Left lobe of liver (tissue), 2 donors: ENCODE measurements at places on chromosomes 7 and 10. TPM values are rescaled to one million over a fixed set of nuclear protein-coding genes. Genes with fewer than 3 reads are reported as not detected.

The ACSL5 gene
- total RNA-seq: 61.7 TPM

The PTPRN2 gene
- 0.33 TPM for total RNA-seq

The PRRT4 gene
- not detected for total RNA-seq

The C10orf71 gene
- total RNA-seq: not detected

The SYCE1 gene
- total RNA-seq: 2.4 TPM

The MOGAT3 gene
- total RNA-seq: 12.0 TPM

GRCh38 chr10:14578060-14578952 lies 196.4 kb downstream of the FAM107B start:
- DNase-seq: no peak

DNA sequence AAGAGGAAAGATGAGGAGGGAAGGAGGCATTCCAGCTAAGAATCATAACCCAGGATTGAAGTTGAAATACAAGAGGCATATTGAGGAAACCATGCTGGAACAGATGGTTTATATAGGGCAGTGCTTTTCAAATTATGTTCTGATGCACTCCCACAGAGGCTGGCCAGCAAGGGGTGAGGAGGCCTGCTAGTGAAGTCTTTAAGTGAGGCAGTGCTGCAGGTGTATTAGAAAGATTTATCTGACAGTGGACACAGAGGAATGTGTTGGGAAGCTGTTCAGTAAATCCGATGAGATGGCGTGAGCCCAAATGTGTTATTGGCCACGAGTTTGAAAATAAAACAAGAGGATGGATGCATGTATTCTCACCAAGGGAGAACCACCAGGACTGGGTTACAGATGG lies 28.6 kb downstream of the REEP3 start:
- no peak for DNase-seq

GRCh38 chr10:4543938-4544533 lies 282.0 kb upstream of the AKR1E2 start:
- no peak for DNase-seq

DNA sequence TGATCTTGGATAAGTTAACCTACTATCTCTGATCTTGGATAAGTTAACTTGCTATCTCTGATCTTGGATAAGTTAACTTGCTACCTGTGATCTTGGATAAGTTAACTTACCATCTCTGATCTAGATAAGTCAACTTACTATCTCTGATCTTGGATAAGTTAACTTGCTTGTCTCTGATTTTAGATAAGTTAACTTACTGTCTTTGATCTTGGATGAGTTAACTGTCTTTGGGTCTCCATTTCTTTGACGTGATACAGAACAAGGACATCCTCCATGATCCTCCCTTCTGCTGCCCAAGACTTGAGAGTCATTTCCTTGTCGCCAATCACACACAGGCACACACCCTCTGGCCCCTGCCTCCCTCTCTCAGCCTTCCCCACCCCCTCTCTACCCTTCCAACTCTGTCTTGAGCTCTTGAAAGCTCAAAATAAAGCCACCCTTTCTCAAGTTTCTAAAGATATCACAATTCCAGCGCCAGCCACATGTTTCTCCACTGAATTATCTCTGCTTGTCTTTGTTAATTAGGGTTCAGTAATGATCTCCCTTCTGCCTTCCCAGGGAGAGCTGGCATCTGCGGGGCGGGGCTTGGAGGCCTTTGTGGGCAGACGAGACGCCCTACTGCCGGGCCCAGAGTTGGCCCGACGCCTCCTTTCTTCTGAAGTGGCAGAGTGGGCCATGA lies 85.1 kb upstream of the GTF2I start:
- no peak for DNase-seq

- no peak for DNase-seq
Observed at GRCh38 chr7:129213828-129214227, 11.0 kb upstream of the AHCYL2 start.

- no peak for DNase-seq
Observed at GRCh38 chr7:113083816-113084495, 2.7 kb downstream of the GPR85 start.

DNA sequence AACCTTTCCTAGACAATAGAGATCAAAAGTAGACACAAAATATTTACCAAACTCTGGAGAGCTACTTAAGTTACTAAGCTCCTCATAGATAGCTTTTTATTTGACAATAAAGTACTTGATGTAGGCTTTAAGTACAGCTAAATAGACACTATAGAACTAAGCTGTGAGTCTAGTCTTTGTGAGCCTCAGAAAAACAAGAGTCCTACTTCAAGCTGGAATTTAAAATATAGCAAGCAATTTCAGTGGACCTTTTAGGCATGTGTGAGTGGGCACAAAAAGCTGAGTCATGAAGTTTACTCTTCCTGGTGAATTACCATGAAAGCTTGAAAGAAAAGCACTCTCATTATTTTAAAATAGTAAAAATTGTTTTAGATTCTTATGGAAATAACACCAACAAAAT lies 76.1 kb downstream of the ADD3 start:
- DNase-seq: no peak

DNA sequence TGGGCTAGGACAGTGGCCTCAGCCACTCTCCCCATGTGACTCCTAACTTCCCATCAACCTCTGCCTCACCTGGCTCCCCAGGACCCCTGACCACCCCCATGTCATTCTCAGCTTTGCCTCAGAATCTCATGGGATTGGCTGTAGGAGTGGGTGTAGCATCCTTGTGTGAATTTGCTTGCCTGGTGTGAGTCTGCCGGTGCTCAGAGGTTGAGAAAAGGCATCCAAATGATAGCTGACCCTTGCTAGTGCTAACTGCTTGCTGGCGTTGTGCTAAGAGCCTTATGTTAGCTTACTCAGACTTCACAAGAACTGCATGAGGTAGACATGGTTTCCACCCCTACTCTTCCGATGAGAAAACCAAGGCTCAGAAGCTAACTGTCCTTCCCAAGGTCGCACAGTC lies 74.2 kb downstream of the COL13A1 start:
- DNase-seq: no peak

GRCh38 chr10:8056871-8057331 lies 2.4 kb downstream of the GATA3 start:
- no peak for DNase-seq

GRCh38 chr10:123868038-123869019 lies 23.3 kb downstream of the CPXM2 start:
- DNase-seq: no peak

DNA sequence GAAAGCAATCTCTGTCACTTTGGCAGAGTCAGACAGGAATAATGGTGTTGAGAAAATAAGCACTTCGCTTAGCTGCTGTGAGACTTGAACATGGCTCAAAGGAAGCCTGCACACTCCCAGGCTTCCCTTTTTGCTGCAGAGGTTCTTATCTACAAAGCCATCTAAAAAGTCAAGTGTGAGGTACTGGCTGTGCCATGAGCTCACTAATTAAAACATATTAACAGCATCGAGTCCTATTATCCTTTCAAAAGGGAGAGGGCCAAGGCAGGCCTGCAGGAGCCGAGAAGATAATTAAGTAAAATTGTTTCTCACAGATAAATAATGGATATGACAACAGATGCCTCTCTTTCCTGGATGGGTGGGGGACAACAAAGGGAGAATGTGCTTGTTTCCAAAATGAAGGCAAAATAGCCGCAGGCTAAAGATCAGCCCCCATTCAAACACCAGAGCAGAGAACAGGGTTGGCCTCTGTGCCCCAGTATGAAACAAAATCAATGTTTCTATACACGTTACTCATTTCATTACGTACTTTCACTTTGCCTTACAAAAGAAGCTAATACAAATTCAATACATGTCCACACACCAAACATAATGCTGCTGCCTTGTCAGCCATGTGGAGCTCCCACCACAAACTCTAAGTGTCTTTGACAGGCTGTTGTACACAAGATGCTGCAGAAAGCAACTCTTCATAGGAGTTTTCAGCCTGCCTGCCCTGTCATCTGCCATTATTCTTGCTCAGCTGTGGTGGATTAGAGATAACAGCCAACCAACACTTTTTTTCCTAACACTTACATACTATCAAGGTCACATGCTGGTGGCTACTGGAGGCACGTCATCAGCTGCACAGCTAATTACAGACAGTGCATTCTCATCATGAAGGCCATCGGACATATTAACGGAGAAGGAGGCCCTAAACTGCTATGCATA lies 55.3 kb downstream of the ELAPOR2 start:
- DNase-seq: no peak
